RWPE2 (cell line): ENCODE measurements at places on chromosomes 6 and 20.

GRCh38 chr6:14074476-14075094 lies 43.0 kb upstream of the CD83 start:
- no peak for DNase-seq

GRCh38 chr20:37649017-37649416 lies 44.8 kb upstream of the CTNNBL1 start:
- DNase-seq: no peak

GRCh38 chr20:17622086-17622850 lies 52.4 kb downstream of the DSTN start:
- no peak for DNase-seq

GRCh38 chr6:1153696-1154245 lies 158.1 kb upstream of the FOXQ1 start:
- DNase-seq: no peak

DNA sequence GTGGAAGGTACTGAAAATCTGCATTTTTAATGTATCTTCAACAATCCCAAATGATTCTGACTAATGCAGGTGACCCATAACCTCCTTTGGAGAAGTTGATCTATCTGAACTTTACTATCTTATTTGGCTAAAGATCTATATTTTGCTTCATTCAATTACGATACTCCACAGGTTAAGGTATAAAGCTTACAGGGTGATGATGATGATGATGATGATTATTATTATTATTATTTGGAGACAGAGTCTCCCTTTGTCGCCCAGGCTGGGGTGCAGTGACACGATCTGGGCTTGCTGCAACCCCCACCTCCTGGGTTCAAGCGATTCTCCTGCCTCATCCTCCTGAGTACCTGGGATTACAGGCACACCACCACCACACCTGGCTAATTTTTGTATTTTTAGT lies 13.1 kb downstream of the TOP1 start:
- no peak for DNase-seq

DNA sequence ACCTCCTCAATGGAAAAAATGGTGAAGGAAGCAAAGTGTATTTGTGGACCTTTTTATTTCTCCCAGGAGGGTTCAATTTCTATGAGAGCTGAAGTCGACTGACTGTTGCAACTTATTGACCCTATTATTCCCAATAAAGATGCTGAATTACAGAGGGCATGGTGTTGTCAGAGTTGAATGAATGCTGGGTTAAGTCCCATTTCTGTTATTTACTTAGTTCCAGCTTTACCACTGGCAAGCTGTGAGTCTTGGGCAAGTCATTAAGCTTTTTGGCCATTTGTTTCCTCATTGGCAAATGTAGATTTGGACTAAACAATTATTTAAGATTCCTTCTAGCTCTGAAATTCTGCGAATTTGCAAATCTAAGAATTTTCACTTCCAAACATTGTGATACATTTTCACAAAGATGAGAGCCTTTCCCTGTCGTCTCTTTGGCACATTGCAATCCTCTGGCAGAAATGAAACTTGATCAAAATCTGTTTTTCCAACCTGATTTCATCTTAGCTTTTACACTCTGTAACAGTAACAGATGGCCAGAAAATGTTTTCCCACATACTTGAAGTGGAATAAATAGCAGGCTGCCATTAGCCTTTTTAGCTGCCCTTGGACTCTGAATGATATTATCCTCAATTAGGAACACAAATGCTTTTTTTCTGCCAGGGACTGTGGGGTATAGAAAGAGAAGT lies 21.3 kb downstream of the BLTP3A start:
- no peak for DNase-seq

- DNase-seq: no peak
Measured at GRCh38 chr6:48147051-48147450, 36.1 kb upstream of the PTCHD4 start.

GRCh38 chr6:47646689-47647088 lies 51.7 kb upstream of the ADGRF4 start:
- no peak for DNase-seq

GRCh38 chr6:157455731-157456523 lies 74.9 kb downstream of the ZDHHC14 start:
- no peak for DNase-seq

- no peak for DNase-seq
Measured at GRCh38 chr6:97120511-97120910, 162.5 kb downstream of the MMS22L start.

DNA sequence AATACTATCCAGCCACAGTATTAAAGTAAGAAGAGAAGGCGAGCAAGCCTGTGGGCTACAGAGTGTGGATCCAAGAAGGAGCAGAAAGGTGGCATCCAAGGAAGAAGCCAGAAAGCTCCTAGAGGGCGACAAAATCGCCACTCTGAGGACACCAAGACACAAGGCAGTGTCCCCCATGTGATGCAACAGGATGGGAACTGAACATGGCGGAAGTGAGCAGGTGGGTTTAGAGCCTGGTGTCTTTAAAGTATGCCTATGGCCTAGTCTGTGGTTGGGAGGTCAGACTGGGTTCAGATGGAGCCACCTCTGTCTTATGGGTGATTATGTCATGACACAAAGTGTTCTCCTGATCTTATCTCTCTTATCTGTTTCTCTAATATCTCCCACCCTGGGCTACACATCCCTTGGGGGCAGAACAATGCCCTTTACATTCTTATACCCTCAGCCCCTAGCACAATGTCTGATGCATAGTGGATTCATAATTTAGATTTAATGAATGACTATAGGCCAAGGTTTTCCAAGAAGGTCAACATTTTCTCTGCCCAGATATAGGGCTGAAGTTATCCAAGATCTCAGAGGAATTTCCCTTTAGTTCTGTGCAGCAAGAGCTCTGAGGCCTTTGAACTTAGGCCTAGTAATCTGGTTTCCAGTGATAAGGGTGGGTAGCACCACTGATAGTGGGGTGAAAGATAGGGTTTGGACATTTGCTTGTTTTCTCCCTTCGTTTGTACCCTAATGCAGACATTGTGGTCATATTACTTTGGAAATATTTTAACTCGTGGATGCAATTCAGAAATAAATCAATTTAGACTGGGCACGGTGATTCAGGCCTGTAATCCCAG lies 167.3 kb upstream of the AKIRIN2 start:
- no peak for DNase-seq

DNA sequence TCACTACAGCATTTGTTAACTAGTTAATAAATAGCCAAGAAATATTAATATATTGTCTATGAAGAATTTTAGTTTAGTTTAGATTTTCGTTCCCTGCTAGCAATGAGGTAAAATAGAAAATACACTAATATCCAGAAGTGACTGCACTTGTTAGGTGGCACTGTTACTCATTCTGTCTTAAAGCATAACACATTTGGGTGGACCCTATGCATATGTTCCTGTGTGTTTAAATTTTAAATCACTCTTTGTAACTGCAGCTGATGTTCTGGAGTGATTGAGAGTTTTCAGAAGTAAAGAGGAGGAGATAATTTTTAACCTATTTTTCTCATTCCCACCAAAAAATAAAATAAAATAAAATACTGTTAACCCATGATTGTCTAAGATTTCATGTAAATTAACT lies 73.9 kb upstream of the SOX4 start:
- no peak for DNase-seq

- DNase-seq: no peak
Measured at GRCh38 chr6:129175066-129175465, 292.1 kb downstream of the LAMA2 start.

GRCh38 chr6:12064131-12064530 lies 52.0 kb downstream of the HIVEP1 start:
- no peak for DNase-seq

- no peak for DNase-seq
Measured at GRCh38 chr6:166703149-166703710, 76.2 kb upstream of the RPS6KA2 start.

GRCh38 chr20:24580855-24581254 lies 111.4 kb downstream of the SYNDIG1 start:
- no peak for DNase-seq

DNA sequence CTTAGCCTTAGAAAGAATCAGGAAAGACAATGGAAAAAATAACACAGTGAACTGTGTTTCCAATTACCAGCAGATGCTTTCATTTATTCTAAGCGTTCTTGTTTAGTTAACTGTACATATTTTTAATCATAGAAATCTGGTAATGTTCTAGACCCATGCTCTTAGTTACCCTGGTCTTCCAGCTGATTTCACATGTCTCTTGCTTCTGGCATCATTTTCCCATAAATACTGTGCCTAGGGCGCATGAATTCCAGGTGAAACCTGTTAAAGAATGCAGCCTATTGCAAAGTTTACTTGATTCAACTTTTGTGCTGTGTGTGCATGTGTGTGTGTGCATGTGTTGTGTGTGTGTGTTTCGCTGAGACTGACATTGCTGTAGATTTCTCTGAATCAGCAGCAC lies 178.6 kb downstream of the PDE7B start:
- DNase-seq: no peak

GRCh38 chr20:49758781-49759180 lies 45.1 kb upstream of the B4GALT5 start:
- DNase-seq: no peak

DNA sequence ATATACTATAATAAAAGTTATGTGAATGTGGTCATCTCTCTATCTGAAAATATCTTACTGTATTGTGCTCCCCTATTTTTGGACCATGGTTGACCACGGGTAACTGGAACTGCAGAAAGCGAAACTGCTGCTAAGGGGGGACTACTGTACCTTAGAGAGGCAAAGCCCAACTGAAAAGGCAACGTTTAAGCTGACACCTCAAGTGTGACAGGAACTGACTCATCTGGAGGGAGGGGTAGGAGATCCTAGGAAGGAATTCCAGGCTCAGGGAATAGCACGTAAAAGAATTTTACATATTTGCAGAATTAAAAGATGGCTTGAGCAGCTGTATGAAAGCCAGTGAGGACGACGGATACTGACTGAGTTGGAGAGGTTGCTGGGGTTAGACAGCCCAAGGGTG lies 34.8 kb downstream of the ELOVL2 start:
- no peak for DNase-seq

DNA sequence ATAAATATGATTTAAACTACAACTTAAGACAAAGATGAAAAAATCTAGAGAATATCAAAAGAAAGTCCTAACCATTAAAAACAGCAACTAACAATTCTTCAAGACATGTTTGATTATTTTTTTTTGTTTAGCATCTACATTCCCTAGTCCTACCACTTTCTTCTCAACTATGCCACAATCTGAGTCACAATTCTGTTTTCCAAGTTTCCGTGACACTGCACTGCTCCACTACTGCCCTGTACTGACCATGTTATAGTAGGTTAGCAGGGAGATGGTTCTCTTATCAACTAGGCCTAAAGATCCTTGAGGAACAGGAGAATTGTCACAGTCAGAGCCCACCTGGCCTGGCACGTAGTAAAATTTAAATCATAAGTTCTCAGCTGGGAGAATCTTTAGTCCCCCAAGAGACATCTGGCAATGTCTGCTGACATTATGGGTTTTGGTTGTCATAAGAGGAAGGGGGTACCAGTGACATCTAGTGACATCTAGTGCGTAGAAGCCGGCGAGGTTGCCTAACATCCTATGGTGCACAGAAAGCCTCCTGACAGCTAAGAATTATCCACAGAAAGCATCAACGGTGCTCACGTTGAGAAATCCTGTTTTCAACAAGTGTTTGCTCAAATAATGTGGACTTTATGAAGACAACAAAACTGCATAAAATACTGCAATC lies 100.5 kb downstream of the PDE10A start:
- DNase-seq: no peak

DNA sequence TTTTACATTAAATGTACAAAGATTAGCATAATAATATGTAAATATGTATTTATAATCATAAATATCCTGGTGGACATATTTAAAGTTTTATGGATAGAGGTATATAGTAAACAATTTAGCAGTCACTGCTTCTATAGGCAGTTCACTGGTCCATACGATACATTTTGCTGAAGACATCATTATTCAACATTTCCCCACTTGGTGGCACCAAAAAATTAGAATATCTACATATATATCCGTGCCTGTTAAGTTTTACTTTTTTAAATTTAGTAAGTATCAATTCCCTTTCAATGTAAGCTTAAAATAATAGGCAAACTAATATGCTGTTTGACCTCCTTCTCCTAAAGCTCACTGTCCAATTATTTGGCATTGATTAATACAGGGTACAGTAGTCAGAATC lies 64.2 kb downstream of the LMBRD1 start:
- DNase-seq: no peak

DNA sequence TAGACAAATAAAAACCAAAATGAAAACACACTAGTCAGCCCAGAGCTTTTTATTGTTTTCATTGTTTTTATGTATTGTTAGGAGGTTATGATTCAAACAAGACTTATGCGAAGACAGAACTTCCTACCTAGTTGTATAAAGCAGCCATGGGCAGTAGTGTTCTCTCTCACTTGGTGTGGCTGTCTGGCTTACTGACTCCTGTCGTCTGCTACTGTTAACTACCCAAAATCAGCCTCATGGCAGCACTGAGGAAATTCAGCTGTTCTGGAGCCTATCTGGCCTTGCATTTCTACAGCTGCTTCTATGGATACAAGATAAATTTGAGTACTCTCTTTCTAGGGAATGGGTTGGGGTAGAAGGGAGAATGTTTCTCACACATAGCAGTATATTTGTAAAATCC lies 20.4 kb downstream of the VTA1 start:
- no peak for DNase-seq

DNA sequence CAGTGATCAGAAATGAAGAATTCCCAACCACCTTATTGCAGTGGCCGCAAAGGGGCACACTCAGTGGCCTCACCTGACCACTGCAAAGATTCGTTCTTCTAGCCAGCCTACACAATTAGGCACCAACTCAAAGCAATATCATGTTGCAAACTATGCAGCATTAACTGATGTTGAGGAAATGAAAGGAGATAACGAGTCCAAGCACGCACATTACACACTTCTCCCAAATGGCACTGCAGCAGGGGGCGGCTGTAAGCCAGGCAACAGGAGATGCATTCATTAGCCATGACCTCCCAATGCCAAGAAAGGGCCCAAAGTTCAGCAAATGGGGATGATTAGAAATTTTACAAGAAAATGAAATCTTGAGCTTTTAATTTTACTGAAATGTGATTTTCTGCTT lies 39.3 kb downstream of the ATXN1 start:
- DNase-seq: no peak

- DNase-seq: no peak
Measured at GRCh38 chr6:37314487-37315156, 39.2 kb upstream of the RNF8 start.
